HEK293T (cell line): ENCODE measurements at places on chromosomes 3 and 15.

DNA sequence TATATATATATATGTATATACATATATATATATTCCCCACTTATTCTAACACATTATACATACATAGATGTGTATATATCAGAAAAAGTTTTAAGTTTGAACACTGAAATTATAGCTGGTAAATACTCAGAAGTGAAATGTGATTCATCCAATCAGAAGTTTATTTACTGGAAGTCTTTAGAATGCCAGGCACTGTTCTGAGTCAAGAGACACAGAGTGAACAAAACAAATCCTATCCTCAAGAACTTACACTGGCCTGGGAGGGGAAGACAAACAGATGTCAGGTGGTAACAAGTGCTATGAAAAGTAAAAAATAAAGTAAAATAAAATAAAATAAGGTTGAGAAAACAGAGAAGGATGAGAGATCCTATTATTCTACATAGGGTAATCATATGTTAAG lies 13.4 kb downstream of the DHX36 start:
- DNase-seq: no peak

GRCh38 chr3:40720863-40721262 lies 196.1 kb downstream of the ZNF621 start:
- DNase-seq: no peak

- DNase-seq: no peak
Measured at GRCh38 chr3:54917174-54917573, 10.7 kb downstream of the LRTM1 start.

DNA sequence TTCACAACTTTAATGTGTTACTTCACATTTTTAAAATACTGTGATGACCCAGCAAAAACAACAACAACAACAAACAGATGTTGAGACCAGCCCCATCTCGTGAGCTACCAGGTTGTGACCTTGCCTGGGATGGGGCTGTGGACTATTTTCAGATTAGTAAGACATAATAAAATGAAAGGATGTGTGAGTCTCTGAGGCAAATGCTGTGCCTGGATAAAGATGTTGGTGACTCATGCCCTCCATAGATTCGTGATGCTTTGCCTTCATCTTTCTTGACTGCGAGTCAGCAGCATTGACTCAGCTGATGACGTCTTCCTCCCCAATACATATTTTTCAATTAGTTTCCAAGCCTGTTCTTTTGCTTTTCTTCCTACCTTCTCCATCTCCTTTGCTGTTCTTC lies 453.0 kb upstream of the CFAP20DC start:
- no peak for DNase-seq

GRCh38 chr15:81160312-81161159 lies 26.5 kb downstream of the CFAP161 start:
- DNase-seq: no peak

DNA sequence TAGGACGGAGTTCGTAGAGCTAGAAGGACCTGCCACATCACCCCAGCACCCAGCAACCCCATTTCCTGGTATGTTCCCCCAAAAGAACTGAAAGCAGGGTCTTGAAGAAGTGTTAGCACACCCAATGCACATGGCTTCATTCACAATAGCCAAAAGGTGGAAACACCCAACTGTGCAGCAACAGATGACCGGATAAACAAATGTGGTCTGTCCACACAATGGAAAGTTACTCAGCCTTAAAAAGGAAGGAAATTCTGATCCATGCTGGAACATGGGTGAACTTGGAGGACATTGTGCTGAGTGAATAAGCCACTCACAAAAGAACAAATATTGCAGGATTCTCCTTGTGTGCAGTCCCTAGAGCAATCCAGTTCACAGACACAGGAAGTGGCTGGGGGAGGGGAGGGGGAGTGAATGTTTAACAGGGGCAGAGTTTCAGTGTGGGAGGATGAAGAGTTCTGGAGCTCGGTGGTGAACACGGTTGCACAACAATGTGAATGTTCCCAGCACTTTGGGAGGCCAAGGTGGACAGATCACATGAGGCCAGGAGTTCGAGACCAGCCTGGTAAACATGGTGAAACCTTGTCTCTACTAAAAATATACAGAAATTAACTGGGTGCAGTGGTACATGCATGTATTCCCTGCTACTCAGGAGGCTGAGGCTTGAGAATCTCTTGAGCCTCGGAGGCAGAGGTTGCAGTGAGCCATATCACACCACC lies 157.5 kb downstream of the NUP210 start:
- DNase-seq: no peak

- DNase-seq: no peak
Measured at GRCh38 chr15:27993996-27994780, 104.9 kb downstream of the OCA2 start.
